Activated T-cell treated with anti-CD3 and anti-CD28 coated beads, Interleukin-2, amount 50 U/mL, for 24 hours (primary cell): ENCODE measurements at places on chromosomes 12 and 14.

DNA sequence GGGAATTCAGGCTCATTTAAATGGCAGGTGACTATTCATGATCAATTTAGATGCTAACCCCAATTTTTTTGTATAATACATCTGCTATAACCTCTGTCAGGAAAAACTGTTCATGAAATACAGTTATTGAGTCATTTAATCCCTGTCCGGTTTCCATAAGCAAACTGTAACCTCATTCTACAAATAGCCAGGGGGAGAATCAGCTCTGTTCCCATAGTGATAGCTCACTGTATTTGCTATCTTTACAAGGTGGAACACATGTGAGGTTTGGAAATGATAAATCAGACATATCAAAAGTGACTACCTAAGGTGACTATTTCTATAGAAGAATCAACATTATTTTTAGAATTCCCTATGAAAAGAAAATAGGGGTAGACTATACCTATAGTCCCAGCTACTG is 38.6 kb upstream of the VPS33A start:
- no peak for DNase-seq

DNA sequence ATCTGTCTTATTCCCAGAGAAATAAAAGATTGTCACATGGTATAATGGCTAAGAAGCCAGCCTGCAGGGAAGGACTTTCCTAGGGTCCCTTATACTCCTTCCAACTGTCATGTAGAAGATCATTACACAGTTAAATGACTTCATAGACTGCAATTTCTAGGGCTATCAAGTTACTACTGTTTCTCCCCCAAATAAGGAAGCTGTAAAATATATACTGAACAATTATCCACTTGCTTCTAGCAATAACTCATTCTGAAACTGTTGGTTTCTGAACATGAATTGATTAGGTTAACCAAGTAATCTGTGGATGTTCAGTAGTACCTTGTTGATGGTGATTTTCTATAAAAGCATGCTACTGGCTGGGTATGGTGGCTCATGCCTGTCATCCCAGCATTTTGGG is 44.6 kb downstream of the A2ML1 start:
- DNase-seq: no peak

- peak; percentile 93 for DNase-seq
Measured at GRCh38 chr14:104976198-104977007, 1.8 kb downstream of the AHNAK2 start.

GRCh38 chr12:77724367-77724957 is 106.2 kb upstream of the NAV3 start:
- no peak for DNase-seq

DNA sequence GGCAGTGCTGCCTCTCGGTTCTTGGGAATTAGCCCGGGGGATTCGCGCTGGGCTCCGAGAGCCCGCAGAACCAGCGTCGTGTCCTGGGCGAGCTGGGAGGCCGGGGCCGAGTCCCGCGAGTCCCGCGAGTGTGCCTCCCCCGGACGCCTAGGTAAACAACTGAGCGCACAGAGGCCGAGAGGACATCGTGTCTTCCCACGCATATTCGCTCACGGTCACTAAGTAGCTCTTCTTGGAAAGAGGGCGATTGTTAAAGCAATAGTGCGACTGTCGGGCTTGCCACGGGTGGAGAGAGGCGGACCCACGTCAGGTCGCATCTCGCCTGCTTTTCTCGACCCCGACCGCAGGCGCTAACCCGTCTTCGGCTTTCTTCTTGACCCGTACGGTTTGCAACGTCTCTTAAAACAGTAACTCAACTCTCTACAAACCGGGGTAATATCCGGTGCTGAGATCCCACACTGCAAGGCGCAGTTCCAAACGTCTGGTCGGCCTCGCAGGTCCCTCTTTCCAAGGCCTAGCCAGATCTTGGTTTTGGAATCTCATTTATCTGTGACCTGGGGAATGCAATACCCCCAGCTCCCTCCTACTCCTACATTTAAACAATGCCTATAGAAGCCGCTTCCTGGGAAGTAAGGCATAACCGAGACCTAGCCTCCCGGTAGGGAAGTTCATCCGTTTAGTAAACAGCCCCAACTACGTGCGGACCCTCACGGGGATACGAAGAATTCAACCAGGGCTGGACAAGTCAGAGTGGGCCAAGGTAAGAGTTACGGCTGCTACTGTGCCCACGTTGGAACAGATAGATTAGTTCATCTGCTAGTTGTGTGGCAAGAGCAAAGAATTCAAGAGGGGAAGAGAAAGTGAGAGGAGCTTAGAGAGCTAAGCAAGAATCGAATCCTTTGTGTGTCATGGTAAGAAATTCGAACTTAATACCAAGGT is 736 bp upstream of the PHLDA1 start:
- DNase-seq: peak; percentile 64

DNA sequence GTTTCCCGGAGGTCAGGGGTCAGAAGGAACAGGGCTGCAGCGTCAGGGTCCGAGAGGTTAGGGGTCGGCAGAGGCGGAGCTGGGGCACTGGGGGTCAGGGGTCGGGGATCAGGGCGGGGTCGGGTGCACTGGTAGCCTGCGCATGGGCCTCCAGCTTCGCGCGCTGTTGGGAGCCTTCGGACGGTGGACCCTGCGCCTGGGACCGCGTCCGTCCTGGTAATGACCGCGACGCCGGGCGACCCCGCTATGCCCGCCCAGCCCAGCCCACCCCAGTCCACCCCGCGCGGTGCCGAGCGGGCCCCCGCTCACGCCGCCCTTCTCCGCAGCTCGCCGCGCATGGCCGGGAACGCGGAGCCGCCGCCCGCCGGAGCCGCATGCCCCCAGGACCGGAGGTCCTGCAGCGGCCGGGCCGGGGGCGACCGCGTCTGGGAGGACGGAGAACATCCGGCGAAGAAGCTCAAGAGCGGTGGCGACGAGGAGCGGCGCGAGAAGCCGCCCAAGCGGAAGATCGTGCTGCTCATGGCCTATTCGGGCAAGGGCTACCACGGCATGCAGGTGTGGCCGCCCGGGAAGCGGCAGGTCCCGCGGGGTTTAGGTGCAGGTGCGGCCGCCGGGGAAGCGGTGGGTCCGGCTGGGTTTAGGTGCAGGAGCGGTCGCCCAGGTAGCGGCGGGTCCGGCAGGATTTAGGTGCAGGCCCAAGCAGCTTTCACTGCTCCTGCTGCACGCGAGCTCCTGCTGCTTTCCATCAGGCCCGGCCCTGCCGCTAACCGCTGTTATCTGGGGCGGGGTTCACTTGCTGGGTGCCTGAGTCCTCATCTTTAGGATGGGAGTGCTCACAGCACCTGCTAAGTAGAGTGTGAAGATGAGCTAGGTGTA is 743 bp downstream of the PUS1 start:
- peak; percentile 61 for DNase-seq

DNA sequence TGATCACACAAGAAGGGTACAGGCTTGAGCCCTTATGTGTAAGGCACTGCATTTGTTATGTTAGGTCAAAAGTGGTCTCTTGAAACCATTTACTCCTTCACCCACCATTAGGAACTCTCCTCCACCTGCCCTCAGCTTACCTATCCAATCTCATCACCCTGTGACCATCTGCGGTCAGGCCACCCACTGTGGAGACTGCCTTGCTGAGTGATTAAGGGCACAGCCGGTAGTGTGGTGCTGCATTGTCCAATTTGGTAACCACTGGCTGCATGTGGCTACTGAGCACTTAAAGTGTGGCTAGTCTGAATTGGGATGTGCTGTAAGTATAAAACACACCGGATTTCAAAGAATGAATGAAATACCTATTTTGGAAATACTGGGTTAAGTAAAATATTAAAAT is 177.1 kb upstream of the PARP11 start:
- no peak for DNase-seq

- no peak for DNase-seq
Measured at GRCh38 chr12:77218278-77218677, 152.9 kb upstream of the E2F7 start.

GRCh38 chr14:104604458-104605449 is at the start of gene TMEM179:
TMEM179 (minus strand) TSS chr14:104604772; CDS start chr14:104604741, 31 bp downstream.
- DNase-seq: peak; percentile 31

- DNase-seq: no peak
Measured at GRCh38 chr12:56317675-56318074, 1.9 kb upstream of the CNPY2 start.

GRCh38 chr12:97927977-97928376 is 465.4 kb downstream of the RMST start:
- no peak for DNase-seq

DNA sequence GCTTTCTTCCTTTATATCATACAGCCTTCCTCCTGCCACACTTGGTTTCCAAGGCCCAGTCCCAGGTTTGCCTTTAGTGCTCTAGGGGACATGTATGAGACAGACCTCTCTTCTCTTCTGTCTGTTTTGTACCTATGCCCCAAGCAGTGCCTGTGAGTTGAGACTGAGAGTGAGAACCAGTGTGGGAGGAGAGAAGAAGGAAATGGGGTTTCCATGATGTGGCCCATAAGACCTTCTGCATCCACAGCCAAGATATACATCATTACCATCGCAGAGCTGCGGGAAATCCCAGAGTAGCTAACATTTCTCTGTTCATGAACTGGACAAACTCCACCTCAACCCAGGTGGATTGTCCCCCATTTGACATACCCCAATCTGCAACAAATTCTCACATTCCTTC is 2.8 kb downstream of the TESPA1 start:
- DNase-seq: peak; percentile 57

- DNase-seq: no peak
Measured at GRCh38 chr12:13288501-13288900, 92.0 kb downstream of the EMP1 start.

GRCh38 chr14:105999361-106000028 is 473.1 kb downstream of the TMEM121 start:
- DNase-seq: peak; percentile 89

DNA sequence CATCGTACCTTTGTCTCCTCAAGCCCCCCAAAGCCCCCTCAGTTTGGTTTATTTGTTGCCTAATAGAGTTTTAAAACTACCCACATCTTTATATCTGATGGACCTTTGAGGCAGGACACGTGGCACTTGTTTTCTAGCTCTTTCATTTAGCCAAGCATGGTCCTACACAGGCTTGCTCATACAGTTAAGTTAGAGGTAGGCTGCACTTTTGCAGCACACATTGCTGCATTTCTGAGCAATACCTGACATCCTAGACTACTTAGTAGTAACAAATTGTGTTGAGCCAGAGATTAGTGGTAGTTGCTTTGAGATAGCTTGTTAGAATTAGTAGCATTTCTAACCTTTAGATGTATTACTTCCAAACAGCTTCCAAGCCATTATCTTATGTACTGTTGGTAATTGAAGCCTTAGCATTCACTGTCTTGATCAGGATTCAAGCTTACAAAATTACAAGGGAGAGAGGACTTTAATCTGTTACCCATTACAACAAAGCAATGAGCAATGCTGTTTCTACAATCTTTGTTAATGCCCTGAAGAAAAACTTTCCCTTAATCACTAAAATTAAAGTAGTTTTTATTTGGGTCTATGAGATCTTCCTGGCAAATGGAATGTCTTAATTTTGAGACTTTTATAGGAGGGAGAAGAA is 96.6 kb downstream of the WNK1 start:
- no peak for DNase-seq

GRCh38 chr12:90102957-90103652 is 394.5 kb upstream of the ATP2B1 start:
- DNase-seq: no peak

DNA sequence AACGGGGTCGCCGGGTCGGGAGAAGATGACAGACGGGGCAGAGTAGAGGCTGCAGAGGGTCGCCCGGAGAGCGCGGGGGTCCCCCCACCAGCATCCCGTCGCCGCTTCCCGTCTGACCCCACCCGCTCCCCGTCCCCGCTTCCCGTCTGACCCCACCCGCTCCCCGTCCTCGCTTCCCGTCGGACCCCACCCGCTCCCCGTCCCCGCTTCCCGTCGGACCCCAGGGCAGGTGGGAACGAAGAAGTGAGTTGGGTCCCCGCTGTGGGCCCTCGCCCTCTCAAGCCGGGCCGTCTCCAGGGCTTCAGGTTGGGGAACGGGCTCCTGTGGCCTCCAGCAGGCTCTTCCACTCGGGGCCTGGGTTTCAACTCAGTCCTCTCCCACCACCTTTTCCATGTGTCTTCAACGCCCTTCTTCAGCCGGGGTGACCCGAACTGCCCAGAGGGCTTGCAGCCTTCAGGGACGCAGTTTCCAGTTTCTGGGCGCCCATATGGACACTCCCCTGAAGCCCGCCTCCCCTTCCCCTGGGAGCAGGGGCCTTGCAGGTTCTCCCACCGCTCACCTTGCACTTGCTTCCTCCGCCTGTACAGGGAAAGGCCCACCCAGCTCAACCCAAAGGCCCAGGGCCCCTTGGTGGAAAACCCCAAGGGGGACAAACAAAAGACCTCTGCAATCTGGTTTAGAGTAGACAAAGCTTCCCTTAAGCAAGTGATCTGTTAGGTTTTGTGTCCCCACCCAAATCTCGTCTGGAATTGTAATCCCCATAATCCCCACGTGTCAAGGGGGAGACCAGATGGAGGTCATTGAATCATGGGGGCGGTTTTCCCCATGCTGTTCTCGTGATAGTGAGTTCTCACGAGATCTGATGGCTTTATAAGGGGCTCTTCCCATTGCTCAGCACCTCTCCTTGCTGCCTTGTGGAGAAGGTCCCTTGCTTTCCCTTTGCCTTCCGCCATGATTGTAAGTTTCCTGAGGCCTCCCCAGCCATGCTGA is 66.5 kb downstream of the TNFAIP2 start:
- DNase-seq: no peak

DNA sequence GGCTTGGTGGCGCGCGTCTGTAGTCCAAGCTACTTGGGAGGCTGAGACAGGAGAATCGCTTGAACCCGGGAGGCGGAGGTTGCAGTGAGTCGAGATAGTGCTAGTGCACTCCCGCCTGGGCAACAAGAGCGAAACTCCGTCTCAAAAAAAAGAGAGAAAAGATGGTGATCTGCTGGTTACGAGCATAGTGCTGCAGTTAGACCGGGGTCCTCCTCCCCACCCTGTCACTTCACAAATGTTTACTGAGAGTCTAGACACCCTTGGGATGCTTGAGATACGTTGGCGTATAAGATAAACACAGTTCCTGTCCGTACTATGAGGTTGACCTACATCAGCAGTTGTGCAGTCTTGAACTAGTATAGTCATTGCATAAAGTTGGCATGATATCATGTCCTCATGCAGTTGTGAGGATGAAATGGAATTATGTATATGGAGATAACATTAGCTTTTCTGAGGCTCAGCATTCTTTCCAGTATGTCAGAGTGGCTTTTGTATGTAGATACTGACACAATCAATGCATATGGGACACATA is 787 bp downstream of the ACAD10 start:
- no peak for DNase-seq

GRCh38 chr12:122788387-122788786 is 14.0 kb downstream of the CCDC62 start:
- DNase-seq: no peak

DNA sequence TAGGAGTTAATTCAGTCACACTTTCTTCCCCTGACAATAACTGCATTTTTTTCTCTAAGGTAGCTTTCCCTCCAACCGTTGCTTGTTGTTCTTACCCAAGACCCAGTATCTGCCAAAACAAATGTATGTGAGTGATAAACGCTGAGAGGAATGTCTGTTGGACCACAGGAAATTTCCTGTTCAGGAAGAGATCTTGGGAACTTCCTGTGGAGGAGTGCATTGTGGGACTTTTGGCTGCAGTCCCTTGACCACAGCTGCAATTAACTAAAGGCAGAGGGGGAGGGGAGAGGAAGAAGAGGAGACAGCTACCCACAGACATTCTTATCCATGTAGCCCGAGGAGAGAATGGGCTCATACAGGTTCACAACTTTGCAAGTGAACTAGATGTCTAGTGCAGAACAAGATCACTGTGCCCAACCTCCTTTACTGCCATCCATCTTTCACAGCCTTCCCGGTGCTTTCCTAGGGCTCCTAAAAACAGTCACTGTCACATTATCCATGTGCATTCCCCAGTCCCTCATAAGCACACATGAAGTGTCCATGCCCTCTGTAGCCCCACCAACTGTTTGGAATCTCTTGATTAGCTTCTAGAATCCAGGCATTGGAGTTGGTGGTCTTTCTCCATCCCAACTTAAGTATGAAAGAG is 149.5 kb downstream of the ETV6 start:
- DNase-seq: no peak

GRCh38 chr12:46555406-46555852 is 182.9 kb upstream of the SLC38A2 start:
- DNase-seq: no peak
